ENCODE measurements at places on chromosomes 6 and 20.

- no peak for DNase-seq
Measured at GRCh38 chr6:80142586-80142985, 36.1 kb downstream of the BCKDHB start.

DNA sequence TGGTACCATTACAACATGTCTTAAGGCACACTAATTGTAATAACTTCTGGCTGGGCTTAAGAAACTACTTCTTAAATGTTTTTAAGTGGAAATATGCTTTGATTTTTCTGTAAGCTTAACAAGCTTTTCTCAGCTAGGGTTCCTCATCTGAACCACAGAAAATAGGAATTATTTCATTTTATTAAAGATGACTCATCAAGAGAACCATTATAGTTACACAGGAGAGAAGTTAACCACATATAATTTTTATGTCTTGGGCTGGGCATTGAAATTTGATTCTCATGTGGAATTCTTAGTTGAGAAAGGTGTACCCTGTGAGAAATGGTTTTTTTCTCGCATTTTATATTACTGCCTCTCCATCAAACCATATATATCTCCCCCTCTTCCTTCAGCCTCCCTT is 75.1 kb downstream of the QKI start:
- no peak for DNase-seq

DNA sequence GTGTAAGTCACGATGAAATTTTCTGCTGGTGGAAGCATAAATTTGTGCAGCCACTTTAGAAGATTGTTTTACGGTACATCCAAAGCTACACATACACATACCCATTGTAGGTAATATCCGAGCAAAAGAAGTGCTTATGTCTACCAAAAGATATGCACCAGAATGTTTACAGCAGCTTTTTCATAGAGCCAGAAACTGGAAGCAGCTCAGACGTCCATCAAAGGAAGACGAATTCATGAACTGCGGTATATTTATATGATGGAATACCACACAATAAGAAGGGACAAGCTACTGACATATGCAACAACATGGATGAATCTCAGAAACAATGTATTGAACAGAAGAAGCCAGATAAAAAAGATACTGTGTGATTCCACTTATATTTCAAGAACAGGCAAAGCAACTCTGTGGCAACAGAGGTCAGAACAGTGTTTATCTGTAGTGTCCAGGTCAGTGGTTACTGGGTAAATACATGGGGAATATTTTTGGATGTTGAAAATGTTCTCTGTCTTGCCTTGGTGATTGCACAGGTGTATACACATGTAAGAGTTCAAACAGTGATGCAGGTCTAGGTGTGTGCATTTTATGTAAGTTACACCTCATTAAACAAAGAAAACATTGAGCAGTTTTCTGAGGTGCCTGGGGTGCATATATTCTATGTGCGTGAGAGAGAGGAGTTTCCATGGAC is 51.9 kb upstream of the EXOC2 start:
- no peak for DNase-seq

DNA sequence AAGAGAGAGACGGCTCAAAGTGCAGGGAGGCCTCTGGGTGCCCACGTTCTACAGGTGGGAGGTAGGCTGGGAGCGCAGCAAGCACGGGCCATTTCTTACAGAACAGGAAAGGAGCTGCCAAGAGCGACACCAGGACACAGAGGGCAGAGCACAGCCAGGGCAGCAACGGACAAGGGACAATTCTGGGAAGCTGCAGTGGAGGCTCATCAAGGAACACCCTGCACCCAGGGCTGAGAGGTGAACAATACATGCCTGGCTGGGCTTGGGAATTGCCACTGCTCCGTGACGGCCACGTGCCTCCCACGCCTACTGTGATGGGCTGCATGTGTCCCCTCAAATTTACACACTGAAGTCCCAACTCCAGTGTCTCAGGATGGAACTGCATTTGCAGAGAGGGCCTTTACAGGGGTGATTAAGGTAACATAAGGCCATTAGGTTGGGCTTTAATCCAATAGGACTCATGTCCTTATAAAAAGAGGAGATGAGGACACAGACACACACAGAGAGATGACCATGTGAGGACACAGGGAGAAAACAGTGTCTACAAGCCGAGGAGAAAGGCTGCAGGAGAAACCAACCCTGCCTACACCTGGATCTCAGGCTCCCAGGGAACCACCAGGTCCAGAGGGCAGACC is 13.6 kb downstream of the SERPINB6 start:
- no peak for DNase-seq

DNA sequence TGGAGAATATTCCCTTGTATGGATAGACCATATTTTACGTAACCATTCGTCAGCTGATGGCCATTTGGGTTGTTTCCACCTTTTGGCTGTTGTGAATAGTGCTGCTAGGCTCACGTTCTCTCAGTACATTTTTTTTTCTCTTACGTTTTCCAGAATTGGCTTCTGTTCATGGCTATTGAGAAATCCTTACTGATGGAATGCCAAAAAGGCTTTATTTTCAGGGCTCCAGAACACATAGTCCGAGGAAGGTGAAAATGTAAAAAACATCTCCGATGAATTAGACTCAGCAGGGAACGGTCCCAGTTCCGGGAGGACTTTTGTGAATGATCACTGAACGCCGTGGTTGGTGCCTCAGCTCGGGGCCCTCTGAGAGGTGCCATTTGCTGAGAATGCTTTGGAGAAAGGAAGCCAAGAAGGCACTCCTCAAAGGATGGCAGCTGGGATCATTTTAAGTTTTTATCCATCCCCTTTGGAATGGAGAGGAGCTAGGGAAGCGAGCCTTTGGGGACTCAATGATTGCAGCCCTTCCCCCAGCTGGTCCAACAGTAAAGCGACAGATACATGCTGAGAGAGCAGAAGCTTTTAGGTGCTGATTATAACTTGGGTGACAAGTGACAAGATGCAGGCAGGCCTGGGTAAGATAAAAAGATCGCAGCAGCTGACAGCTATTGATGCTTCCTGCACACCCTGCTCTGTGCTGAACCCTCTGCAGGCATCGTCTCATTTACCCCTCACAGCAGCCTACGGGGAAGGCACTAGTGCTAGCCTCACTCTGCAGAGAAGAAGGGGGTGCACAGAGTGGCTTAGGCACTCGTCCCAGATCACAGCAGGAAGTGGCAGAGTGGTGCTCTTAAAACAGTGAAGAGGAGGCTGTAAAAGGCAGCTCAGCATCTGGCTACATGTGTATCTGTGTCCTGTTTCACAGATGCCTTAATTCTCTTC is 133.4 kb upstream of the KCNG1 start:
- no peak for DNase-seq

GRCh38 chr6:108796875-108797274 is 51.3 kb upstream of the ARMC2 start:
- no peak for DNase-seq

All from hepatic stellate cell (primary cell).